Stimulated activated naive CD8-positive, alpha-beta T cell treated with anti-CD3 and anti-CD28 coated beads, Interleukin-15, amount 100 ng/mL, for 72 hours (primary cell): ENCODE measurements at places on chromosomes 2 and 18.
A peak's percentile ranks its signal among the peaks of the same experiment; 100 is the strongest.

- DNase-seq, result no peak
These were observed 45.2 kb upstream of the TTR start for GRCh38 chr18:31546476-31546875.

- no peak for DNase-seq
These were observed 1191.6 kb upstream of the CRIM1 start for GRCh38 chr2:35163948-35164347.

- no peak for DNase-seq
These were observed 63.9 kb downstream of the ICOS start for GRCh38 chr2:204000446-204000845.

DNA sequence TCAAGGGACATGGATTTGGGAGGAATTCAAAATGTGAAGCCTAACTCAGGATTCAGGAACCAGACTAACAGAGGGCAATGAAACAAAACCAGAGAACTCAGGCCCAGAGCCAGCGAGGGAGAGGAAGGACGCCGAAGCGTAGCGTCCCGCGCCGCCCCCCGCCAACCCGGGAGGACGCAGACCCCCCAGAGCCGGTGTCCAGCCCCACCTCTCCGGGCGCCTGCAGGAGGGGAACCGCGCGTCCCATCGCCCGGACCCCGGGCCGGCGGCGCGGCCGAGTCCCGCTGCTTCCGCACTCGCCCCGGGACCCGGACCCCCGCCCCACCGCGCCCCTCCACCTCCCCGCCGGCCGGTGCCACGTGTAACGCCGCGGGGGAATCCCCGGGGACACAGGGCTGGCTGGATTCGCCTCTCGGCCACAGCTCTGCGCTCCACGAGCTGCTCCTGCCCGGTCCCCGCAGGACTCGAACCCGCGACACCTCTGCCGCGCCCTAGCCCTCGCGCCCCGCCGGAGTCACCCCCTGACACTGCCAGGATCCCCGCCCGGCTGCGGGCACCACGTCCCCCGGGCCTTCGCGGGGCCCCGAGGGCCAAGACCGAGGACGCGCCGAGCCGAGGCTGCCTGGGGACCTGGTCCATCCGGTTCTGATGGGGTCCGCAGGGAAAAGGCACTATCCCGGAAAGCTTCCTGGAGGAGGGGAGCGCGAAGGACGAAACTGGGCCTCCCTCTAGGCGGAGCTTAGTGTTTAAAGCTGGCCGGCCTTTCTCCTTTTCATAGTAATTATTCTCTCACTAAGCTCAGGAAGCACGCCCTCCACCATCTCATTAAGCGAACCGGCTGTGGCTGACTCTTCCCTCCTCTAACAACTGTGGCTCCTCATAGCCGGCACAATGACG is 40.4 kb upstream of the FAM124B start:
- DNase-seq, result peak; percentile 19

DNA sequence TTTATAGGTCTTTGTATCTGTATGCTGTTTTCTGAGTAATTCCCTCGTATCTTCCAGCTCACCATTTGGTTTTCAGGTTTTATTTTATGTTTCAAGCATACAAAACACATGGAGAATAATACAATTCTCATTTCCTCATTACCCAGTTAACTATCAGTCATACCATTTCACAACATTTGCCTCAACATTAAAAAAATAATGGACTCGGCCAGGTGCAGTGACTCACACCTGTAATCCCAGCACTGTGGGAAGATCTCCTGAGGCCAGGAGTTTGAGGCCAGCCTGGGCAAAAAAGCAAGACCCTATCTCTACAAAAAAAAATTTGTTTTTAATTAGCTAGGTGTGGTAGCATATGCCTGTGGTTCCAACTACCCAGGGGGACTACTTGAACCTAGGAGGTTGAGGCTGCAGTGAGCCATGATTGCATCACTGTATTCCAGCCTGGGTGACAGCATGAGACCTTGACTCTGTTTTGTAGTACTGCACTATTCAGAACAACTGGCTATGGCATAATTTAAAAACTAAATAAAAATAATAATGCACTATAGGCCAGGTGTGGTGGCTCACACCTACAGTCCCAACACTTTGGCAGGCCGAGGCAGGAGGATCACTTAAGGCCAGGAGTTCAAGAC is 20.3 kb downstream of the NPC1 start:
- DNase-seq, result no peak

DNA sequence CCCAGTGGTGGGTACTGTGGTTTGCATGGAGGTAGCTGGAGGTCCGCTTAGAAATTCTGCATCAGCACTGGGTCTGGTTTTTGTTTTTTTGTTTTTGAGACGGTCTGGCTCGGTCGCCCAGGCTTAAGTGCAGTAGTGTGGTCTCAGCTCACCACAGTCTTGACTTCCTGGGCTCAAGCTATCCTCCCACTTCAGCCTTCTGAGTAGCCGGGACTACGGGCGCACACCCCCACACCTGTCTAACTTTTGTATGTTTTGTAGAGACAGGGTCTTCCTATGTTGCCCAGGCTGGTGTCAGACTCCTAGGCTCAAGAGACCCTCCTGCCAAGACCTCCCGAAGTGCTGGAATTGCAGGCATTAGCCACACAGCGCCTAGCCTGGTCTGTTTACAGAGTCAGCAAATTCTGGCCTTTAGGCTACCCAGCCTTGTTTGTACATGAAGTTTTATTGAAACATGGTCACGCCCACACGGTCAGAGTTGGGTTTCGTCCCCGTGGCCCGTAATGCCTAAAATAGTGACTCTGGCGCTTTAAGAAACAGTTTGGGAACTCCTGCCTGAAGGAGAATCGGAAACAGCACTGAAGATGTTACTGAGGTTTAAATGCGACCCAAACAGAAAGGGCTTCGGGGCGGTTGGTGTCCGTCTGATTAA is 32.7 kb downstream of the CTDP1 start:
- DNase-seq, result no peak

- no peak for DNase-seq
These were observed 1.2 kb upstream of the BARD1 start for GRCh38 chr2:214810671-214811070.

DNA sequence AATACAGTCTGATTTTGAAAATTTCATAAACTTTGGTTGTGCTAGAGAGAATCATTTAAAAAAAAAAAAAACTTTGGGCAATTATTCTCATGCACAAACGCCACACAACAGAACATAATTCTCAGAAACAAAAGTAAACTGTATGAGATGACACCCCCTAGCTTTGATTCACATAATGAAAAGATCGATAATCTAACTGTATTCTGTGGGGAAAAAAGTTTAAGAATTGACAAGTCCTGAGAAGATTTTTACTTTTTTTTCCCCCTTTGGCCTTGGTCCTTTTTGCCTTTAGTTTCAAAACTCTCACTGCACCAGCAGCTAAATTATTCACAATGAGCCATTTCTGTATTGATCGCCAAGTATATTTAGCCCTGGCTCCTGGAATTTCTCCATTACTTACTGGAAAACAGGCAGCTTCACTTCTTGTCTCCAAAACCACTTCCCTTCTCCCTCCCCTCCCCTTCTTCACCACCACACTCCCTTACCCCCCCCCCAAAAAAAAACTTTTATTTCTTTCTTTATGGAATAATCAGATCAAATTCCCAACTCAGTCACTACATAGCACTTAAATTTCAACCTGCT is 2.0 kb downstream of the IKZF2 start:
- DNase-seq, result no peak

DNA sequence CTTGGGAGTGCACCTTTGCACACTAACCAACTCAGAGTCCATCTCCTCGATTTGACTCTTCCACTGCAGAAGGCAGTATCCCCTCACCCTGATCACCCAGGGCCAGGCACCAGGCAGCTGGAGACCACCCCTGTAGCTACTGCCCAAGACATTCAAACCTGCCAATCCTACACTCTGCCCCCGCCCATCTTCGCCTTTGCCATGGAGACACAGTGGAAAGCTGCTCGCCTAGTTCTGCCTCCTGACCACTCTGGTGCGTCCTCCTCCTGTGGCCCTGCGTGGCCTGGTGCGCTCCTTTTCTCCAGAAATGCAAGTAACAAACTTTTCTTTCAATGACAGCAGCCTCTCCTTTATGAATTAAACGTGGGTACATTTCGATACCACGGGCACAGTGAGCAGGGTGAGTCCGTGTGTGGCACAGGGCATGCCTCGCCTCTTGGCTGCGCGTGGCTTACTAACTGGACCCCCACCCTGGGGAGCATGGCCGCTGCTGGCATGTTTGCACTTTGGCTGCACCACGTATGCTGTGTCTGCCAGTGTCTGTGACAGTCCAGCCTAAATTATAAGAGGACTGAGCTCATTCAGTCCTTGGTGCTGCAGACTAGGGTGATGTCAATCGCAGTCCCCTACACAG is 47.6 kb downstream of the LONRF2 start:
- DNase-seq, result no peak

- no peak for DNase-seq
These were observed 4.2 kb upstream of the PSD4 start for GRCh38 chr2:113169586-113169985.

GRCh38 chr2:19675003-19675629 is 226.7 kb downstream of the TTC32 start:
- DNase-seq, result no peak

DNA sequence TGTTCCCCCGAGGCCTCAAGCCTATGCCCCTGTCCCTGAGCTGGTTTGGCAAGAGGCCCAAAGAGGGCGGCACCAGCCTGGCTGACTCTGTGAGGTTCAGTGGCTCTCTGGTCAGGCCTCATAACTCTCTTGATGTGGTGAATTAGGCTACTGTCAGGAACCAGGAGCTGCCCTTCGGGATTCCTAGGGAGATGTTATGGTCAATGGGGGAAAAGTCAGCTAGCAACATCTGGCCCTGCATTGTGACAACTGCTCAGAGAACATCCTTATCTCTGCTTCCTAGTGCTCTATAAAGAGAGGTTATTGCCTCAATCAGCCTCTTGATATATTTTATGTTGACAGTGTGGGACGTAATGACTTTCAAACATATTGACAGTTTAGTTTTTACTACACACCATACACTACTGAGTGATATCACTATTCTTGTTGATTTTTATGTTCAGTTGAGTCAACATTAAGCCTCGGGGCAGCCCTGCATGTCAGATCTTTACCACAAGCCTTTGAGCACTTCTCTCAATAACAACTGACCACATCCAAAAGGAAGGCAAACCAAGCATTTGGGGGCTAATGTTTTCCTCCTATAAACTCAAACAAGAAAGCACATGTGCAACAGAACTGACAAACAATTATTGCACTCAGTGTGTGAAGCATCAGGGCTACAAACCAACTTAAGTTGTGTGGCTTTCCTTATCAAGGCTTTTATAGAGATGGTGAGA is 448.3 kb upstream of the SLC14A2 start:
- DNase-seq, result no peak

GRCh38 chr2:181304011-181304844 is 153.0 kb upstream of the ITGA4 start:
- DNase-seq, result no peak

DNA sequence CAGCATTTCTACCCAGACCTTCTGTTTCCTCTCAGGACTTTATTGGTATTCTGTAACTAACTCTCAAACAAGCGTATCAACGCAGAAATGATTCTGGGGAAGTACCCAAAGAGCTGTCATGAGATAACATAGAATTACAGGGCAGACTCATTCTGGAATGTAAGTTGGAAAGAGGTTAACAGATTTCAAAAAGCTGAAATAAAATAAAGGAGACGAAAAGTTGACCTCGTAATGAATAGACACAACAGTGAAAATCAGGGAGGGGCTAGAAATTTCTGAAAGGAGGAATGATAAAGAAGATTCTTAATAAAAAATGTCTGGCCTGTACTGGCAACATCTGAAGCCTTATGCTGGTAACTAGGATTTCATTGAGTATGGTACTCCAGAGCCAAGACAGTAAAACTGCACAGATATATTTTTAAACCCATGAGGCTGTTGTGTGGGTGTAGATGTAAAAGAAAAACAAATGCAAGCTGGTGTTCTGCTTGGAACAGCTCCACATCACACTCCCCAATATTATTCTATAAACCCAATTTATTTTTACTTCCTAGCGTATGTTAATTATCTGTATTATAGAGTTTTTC is 23.9 kb downstream of the RBMS1 start:
- no peak for DNase-seq

DNA sequence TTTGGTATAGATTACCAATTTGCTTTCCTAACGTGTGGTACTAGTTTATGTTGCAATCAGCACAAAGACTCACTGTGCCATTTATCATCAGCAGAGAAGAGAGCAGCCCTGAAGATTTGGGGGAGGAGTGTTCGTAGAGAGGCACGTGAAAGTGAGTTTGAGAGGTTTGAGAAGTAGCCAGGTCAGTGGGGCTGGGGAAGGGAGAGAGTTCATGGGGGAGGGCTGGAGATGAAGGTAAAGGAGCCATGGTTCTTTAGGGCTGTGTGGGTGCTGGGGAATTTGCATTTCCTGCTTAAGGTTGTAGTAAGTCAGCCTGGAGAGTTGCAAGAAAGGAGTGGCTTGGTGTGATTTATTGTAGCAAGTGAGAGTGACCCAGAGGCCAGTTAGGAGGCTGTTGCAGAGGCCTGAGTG is 172.1 kb downstream of the NEDD4L start:
- no peak for DNase-seq

GRCh38 chr2:147366279-147366678 is 478.6 kb upstream of the ACVR2A start:
- no peak for DNase-seq

DNA sequence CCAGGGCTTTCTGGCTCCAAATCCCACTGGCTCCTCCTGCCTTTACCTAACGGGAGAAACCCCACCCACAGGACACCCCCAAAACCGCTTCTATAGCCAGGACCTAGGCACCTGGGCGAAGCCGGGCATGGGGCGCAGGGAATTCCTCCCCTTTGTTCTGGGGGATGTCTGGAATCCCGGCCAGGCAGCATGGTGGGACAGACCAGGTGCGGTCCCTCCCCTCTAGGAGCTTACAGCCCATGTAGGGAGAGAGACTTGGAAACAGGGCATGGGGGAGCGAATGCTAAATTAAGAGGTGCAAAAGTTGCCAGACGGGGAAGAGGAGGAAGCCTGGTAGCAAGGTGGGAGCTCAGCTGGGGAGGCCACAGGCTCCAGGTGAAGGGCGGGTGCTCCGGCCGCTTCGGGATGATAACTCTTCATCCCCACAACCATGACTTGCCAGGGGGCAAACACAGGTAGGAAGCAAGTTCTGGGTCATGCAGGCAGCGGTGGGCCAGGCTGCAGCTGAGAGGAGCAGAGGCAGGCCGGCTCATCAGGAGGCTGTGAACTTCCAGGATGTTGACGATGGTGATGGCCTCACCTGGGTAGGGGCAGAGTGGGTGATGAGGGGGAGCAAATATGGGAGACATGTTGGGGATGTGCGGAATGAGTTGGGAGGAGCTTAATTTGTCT is 1.3 kb downstream of the TMEM37 start:
- no peak for DNase-seq

DNA sequence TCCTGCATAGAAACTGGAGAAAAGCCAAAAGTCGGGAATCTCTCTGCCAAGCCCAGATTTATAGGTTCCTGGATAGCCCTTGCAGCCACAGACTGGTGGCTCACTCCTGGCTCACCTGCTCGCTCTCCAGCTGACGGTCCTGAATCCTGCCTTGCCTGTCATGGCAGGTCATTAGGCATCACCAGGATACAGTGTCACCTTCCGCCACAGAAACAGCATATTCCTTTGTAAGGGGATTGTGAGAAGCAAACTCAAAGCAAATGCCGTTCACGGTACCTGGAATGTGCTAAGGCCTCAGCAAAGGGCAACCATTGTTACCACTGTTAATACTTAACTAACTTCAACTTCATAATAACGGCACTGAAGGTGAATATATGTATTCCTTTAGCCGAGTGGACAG is 57.1 kb upstream of the GPR45 start:
- DNase-seq, result no peak

GRCh38 chr2:236938126-236938525 is 147.6 kb upstream of the COPS8 start:
- no peak for DNase-seq
